ENCODE measurements at places on chromosomes 13 and 19.
A peak's percentile ranks its signal among the peaks of the same experiment; 100 is the strongest.

DNA sequence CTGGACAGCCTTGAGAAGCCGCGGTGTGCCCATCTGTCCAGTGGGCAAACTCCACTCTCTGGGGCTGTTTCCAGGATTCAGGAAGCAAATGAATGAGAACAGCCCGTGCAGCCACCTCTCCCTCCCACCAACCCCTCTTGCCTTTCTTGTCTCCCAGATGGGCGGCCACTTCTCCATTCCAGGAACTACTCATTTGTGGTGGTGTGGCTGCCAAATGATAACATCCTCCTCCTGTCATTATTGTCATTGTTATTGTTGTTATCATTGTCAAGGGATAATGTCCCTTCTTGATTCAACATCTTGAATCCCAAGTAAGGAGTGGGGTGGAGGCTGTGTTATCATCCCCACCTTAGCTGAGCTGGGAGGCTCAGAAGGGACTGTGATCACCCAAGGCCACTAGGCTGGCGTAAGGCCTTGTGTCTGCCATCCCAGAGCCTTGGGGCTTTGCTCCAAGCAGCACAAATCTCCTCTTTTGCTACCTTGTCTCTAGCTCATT, 1.6 kb downstream of the DNM2 start:
- no peak for DNase-seq

GRCh38 chr19:53311897-53312296, 21.7 kb upstream of the ZNF845 start:
- DNase-seq: no peak

- DNase-seq: peak; percentile 66
Measured at GRCh38 chr19:42122691-42123607, 9.3 kb downstream of the POU2F2 start.

DNA sequence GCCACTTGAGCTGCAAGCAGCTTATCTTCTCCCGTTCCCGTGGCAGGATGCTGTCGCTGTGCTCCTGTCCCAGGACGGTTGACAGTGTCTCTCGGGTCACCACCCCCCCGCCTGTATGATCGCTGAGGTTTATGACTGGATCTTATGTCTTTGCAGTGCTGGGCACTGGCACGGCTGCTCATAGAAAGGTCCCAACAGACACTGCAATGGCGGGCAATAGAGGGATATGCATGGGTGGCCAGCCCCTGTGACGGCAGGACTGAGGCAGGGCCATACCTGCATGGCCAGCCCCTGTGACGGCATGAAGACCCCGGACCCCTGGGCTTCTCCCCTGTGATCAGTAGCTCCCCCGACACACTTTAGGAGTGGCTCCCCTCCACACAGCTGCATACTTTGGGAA, 307.2 kb downstream of the TEX29 start:
- DNase-seq: no peak

DNA sequence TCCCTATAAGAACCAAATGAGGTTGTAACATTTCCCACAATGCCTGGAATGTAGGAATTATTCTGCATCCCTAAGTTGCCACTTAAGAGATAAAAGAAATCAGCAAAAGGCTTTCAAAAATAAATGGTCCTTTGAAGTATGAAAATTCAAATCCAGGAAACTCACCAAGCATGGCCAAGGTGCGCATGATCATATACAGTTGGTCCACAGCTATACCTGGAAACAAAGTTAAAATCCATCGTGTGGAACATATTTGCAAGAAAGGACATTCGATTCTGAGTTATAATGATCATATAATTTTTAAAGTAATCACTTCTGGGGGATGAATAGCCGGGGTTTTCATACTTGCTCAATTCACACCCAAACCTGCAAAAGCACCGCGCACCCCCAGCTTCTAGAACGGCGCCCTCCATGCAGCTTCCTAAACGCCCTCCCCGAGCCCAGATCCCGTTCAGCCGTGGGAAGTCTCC, 525 bp downstream of the CARS2 start:
- no peak for DNase-seq

GRCh38 chr19:50428772-50429463, 3.8 kb upstream of the MYBPC2 start:
- DNase-seq: no peak

- no peak for DNase-seq
Measured at GRCh38 chr13:86476656-86477055, 677.4 kb upstream of the SLITRK6 start.

DNA sequence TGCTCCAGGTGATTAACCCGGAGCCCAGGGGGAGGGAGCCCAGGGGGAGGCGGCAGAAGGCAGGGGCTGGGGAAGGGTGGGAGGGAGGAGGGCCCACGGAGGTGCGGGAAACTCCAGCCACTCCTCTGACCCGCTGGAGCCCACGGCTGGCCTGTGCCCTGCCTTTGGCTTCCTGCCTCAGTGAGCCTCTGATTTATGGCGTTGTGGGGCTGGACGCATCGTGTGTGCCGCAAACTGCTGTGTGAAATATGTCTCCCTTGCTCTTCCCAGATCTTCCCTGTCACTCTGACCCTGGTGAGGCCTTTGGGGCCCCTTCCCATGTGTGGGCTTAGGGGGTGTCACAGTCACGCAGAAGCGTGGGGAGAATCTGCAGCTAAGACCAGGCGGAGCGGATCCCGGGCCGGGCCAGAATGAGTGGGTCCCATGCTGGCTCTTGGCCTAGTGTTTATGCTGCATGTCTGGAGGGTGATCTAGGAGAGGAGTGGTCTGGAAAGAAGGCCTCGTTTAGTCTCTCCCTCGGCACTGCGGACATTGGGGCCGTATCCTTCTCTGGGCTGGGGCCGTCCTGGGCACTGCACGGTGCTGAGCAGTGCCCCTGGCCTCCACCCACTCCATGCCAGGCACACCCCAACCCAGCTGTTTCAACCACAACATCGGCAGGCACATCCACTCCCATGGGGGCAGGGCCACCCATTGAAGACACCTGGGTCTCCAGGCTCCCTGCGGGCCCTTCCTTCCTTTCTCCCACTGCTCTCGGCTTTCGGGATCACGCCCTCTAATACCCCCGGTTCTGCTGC, 123.0 kb downstream of the KDM4B start:
- DNase-seq: no peak

GRCh38 chr19:53517114-53517741, 20.7 kb upstream of the ZNF331 start:
- no peak for DNase-seq

GRCh38 chr19:13621413-13621812, 115.1 kb upstream of the CACNA1A start:
- DNase-seq: no peak

GRCh38 chr13:60369242-60369641, 27.8 kb upstream of the TDRD3 start:
- DNase-seq: no peak

GRCh38 chr19:16627193-16627927, 644 bp downstream of the MED26 start:
- DNase-seq: peak; percentile 33

DNA sequence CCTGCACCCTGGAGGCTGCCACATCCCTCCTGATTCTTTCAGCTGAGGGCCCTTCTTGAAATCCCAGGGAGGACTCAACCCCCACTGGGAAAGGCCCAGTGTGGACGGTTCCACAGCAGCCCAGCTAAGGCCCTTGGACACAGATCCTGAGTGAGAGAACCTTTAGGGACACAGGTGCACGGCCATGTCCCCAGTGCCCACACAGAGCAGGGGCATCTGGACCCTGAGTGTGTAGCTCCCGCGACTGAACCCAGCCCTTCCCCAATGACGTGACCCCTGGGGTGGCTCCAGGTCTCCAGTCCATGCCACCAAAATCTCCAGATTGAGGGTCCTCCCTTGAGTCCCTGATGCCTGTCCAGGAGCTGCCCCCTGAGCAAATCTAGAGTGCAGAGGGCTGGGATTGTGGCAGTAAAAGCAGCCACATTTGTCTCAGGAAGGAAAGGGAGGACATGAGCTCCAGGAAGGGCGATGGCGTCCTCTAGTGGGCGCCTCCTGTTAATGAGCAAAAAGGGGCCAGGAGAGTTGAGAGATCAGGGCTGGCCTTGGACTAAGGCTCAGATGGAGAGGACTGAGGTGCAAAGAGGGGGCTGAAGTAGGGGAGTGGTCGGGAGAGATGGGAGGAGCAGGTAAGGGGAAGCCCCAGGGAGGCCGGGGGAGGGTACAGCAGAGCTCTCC, 6.9 kb upstream of the CEACAM5 start:
- no peak for DNase-seq

- no peak for DNase-seq
Measured at GRCh38 chr19:18900700-18901481, 4.9 kb upstream of the CERS1 start.

DNA sequence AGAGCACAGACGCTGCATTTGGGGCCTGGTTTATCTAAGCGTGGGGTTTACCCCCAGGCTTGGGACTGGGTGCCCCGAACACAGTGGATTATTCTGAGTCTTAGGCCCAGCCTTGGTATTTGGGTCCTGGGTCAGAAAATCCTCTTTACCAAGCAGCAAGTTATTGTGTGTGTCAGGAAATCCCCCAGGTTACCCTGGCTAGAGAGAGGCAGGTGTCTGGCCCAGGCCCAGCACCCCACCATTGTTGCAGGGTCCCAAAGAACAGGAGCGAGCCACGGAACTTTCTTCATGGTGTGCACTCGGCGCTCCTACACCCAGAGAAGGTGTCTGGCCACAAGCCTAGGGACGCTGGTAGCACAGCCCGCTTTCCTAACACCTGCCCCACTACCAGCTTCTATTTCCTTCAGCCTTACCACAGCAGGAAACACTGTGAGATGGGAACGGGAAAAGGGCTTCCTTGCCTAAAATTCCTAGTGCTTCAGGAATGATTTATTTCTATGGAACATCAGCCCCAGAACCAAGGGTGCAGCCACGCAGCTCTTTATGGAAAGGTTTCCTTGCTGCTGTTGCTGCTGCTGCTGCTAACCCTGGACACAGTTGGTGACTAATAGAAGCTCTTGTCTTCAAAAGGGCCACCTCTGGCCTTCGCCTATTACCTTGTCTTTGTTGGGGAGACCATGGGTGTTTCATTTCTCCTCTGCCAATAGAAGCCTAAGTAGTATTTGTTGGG, 7.4 kb upstream of the CDX2 start:
- no peak for DNase-seq

GRCh38 chr19:27843861-27844260, 1369.1 kb downstream of the UQCRFS1 start:
- DNase-seq: no peak

DNA sequence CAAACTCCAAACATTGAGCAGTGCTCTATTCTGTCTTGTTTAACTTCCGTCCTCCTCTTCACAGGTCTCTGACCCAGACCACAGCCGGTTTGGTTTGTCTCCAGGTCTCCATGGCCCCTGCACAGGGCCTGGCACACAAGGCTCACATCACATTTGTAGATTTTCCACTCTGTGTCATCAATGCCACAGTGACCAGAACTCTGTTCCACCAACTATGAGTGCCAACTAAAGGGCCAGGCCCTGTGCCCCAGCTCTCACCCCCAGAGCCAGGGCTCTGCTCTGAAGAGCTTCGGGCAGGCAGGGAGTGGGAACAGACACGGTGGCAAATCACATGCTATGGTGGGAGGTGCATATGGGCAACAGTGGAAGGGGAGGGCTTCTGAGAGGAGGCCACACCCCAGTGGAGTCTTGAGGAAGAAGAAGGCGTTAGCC, 16.0 kb downstream of the SMG9 start:
- DNase-seq: no peak

DNA sequence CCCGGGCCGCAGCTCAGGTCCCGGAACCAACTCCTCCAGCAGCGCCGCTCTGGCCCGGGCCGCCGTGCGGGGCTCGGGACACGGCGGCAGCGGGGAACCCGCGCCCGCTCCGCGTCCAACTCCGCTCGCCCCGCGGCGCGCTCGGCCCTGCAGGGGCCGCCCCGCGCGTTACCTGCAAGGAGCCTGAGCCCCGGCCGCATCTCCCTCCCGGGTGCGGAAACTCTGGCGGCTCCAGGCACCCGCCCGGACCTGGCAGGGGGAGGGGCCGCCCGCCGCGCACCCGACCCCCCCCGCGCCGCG, at the start of gene TMTC4:
TSS of gene TMTC4 (minus strand) at position 224 of the 300 bp plus-strand sequence. CDS start 4,433 bp downstream, outside the sequence.
- DNase-seq: no peak

DNA sequence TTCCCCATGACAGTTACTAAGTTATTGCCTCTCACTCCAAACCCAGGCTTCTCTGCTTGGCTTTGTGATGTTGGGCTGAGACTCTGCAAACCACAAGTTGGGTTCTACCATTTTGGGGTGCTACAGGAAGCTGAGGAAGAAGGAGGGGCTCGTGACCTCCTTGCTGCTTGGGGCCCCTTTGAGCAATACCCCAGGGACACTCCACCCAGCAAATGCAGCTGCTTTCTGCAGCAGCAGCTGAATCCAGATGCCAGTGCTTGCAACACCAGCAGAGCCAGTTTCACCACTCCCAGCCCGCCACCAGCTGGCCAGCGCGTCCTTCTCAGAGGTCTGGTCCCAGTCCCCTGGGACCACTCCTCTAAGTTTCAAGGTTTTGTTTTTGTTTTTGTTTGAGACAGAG, 22.0 kb upstream of the UBAC2 start:
- DNase-seq: no peak

GRCh38 chr13:59914556-59914955, 249.2 kb downstream of the DIAPH3 start:
- DNase-seq: no peak

GRCh38 chr19:37928527-37929286, 21.7 kb downstream of the SIPA1L3 start:
- no peak for DNase-seq

- no peak for DNase-seq
Measured at GRCh38 chr13:93767917-93768409, 541.4 kb downstream of the GPC6 start.

DNA sequence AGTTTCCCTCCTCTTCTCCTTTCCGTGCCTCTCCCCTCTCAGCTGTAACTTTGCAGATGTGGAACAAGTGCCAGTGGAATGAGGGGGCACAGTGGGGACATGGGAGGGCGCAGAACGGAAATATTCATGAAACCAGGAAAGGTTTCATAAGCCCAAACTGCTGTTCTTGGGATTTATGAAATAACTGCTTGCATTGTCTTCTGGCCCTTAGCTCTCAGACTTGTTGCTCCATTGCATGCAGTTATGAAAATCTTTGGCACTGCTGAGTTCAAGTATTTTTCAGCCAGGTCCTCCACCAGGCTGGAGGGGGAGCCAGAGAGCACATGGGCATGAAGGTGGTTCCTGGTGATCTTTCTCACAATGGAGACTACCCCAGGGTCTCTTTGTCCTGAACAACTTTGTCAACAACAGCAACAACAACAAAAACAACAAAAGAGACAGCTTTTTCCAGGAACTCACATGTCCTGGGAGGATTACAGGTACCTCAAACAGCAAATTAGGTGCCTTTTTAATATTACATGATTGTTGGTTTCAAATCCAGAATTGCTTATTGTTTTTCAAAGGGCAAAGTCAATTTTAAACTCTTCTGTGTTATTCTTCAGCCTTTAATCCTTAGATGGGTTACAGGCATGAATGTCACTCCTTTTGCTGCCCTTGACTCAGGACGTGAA, 1.5 kb downstream of the RGCC start:
- DNase-seq: peak; percentile 67

GRCh38 chr13:50144246-50145160, 129.3 kb downstream of the KCNRG start:
- DNase-seq: no peak

DNA sequence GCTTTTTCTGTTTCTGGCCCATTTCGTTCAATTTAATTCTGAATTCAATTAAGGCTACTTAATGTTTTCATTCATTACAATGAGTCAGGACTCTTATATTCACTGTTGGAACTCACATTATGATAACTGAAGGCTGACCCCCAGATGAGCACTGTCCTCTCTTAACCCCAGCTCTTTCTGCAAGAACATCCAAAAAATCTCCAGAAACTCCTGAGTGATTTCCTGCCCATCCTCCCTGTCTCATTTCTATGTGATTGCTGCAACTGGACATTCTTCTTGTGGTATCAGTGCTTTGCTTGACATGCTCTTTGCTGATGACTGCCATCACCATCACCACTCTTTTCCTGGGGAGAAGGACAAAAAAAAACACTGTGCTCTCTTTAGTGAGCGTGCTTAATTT, 240.3 kb downstream of the SPRY2 start:
- no peak for DNase-seq
